ENCODE measurements at places on chromosomes 3 and 15. TPM values are rescaled to one million over a fixed set of nuclear protein-coding genes. Genes with fewer than 3 reads are reported as not detected.

The THRB gene
- total RNA-seq = 1.5 TPM

The RAB5A gene
- 57.6 TPM for total RNA-seq

The ARL14 gene
- not detected for total RNA-seq

The MYEF2 gene
- total RNA-seq = 4.4 TPM

The GOLGA8G gene
- 0.25 TPM for total RNA-seq

The IL1RAP gene
- 29.6 TPM for total RNA-seq

The ISLR gene
- not detected for total RNA-seq

The BTBD1 gene
- 100 TPM for total RNA-seq

The NPTN gene
- total RNA-seq = 271 TPM

The GABRR3 gene
- total RNA-seq = not detected

The INKA1 gene
- 1.3 TPM for total RNA-seq

The SLC28A2 gene
- not detected for total RNA-seq

The GOLGA6L26 gene
- not detected for total RNA-seq

The SPINK8 gene
- total RNA-seq = not detected

The GXYLT2 gene
- 13.3 TPM for total RNA-seq

The C2CD4A gene
- total RNA-seq = not detected

The SLC15A2 gene
- not detected for total RNA-seq

The HYAL1 gene
- 0.18 TPM for total RNA-seq

The CHRNA7 gene
- 0.09 TPM for total RNA-seq

The CAND2 gene
- total RNA-seq = 1.5 TPM

The STXBP5L gene
- 0.03 TPM for total RNA-seq

The CHRFAM7A gene
- total RNA-seq = not detected

The LMAN1L gene
- not detected for total RNA-seq

The AGTR1 gene
- total RNA-seq = not detected

The CCR1 gene
- total RNA-seq = 0.87 TPM

The CXCR6 gene
- not detected for total RNA-seq

The PLCB2 gene
- total RNA-seq = 61.9 TPM

The TOP2B gene
- total RNA-seq = 77.0 TPM

The GP5 gene
- total RNA-seq = not detected

The CAMP gene
- not detected for total RNA-seq

The GDPGP1 gene
- 4.3 TPM for total RNA-seq

The NFKBIZ gene
- total RNA-seq = 25.4 TPM

The PLS1 gene
- total RNA-seq = 5.2 TPM

The MORC1 gene
- total RNA-seq = not detected

The SOX2 gene
- 25.6 TPM for total RNA-seq

The MAPKAPK3 gene
- total RNA-seq = 7.3 TPM

The TIMMDC1 gene
- total RNA-seq = 99.5 TPM

The FANCD2OS gene
- total RNA-seq = not detected

The CRYGS gene
- total RNA-seq = 0.63 TPM

The CYP8B1 gene
- not detected for total RNA-seq

The GOLGA8M gene
- total RNA-seq = 1.6 TPM

The LMOD3 gene
- total RNA-seq = not detected

The TRIP4 gene
- total RNA-seq = 14.5 TPM

The FETUB gene
- not detected for total RNA-seq

The CLDN18 gene
- not detected for total RNA-seq

The TTC21A gene
- not detected for total RNA-seq

The SPATA12 gene
- not detected for total RNA-seq

The TRIM71 gene
- total RNA-seq = under 0.01 TPM

The CCR2 gene
- not detected for total RNA-seq

The NISCH gene
- 22.4 TPM for total RNA-seq

The DAG1 gene
- total RNA-seq = 69.5 TPM

The GHRL gene
- 0.21 TPM for total RNA-seq
